Upper lobe of left lung (tissue), 6 donors: ENCODE measurements at places on chromosomes 3 and 15.

- no peaks in the 10 kb centered on the region for H3K36me3 ChIP-seq
- DNase-seq: no peak
- H3K4me1 ChIP-seq: no peaks in the 10 kb centered on the region
- no peaks in the 10 kb centered on the region for H3K27me3 ChIP-seq
- H3K4me3 ChIP-seq: no peak overlapping the region
Measured at GRCh38 chr3:191135175-191135574, 63.9 kb upstream of the OSTN start.

DNA sequence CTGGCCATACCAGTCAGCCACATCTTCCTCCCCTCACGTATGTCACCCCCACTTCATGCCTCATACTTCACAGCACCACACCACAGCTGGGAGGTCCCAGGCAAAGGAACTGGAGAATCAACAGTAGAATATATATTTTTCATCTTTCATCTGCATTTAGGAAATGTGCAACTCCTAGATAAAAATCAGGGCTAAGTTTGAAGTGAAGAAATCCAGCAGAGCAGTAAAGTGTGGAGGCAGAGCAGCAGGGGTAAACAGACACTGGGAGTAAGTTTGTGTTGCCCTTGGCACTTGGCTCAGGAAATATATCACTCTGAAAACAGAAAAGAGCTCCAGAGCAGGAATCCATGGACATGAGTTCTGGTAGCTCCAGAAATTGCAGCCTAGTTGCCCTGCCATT, 2.8 kb upstream of the HERC1 start:
- DNase-seq: no peak
- H3K27ac ChIP-seq: peak overlapping the region; percentile 12
- H3K36me3 ChIP-seq: no peaks in the 10 kb centered on the region

- H3K36me3 ChIP-seq: no peaks in the 10 kb centered on the region
- no peak for DNase-seq
- no peak overlapping the region for H3K4me3 ChIP-seq
Measured at GRCh38 chr3:146712806-146713205, 107.7 kb upstream of the PLSCR5 start.

- no peaks in the 10 kb centered on the region for H3K27me3 ChIP-seq
- H3K4me3 ChIP-seq: no peak overlapping the region
- peaks cover 4% of the 10 kb centered on the region for H3K4me1 ChIP-seq
- no peak overlapping the region for H3K27ac ChIP-seq
Measured at GRCh38 chr3:7504886-7505775, 644.2 kb downstream of the GRM7 start.

- no peaks in the 10 kb centered on the region for H3K36me3 ChIP-seq
- DNase-seq: no peak
- H3K4me3 ChIP-seq: no peak overlapping the region
- H3K27me3 ChIP-seq: no peaks in the 10 kb centered on the region
Measured at GRCh38 chr3:165854696-165855095, 17.5 kb upstream of the BCHE start.

DNA sequence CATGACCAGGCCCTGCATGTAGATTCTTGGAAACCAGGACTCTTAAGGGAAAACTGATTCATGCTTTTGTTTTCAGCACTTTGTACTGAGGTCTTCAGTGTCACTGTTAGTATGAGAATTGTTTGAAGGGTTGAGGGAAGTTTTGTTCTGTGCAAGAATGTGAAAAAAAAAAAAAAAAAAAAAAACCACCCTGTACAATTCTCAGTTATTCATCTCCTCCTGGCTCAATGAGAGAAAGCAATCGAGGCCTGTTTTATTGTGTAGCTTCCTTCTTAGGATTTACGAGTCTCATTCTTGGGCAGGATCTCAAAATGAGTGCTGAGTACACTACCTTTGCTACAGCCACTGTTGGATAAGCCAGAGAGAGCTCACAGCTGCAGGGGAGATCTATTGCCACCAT, 469.5 kb downstream of the CNTN4 start:
- no peaks in the 10 kb centered on the region for H3K4me1 ChIP-seq
- H3K36me3 ChIP-seq: no peaks in the 10 kb centered on the region
- H3K4me3 ChIP-seq: no peak overlapping the region
- DNase-seq: no peak
- no peak overlapping the region for H3K27ac ChIP-seq

DNA sequence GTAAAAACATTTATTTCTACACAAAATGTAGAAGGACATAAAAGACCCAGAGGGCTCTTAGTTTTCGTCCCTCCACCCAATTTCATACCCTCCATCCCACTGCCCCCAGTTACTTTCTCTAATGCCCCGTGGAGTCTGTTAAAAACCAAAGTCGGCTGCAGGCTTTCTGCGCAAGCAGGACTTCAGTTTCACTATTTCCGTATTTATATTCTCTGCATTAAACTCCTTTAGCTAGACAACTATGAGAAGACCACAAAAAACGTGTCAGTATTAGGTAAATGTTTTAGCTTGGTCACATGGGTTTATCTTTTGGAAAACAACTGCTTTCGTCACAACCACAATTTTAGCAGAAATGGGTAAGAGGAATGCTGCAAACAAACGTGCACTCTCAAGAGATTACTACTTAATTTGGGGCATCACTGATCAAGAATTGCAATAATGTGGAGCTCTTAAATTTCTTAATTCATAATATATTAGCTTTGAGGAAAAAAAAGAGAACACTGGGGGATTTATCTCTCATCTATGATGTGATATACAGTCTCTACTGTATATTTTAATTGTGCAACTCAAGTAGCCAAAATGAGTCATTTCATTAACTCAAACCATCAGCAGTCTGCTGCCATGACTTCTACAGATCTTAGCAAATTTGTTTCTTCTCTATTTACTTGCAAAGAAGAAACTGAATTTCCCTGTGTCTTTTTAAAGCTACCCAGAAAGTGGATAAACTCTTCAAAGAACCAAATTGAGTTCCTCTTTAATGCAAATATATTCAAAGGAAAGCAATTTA, 740 bp upstream of the NSMCE3 start:
- peak overlapping the region; percentile 90 for H3K27ac ChIP-seq
- no peak for DNase-seq
- H3K36me3 ChIP-seq: no peaks in the 10 kb centered on the region

DNA sequence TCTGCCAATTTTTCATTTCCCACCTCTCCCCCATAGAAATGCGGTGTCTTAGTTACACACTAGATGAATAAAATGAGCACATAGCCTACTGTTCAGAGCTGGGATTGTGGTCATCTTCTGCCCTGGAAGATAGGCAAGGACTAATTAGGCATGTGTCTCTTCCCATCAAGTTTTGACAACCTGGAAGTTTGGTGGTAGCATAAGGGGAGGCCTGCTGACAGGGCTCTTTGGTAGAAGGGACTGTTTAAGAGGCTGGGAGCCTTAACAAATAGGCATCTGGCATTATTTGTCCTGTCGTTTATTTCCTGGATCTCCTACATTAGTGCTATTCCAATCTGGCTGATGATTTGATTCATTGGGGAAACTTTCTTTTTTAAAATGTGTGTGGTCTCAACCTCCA, 512.3 kb downstream of the ZNF385D start:
- DNase-seq: no peak
- H3K27me3 ChIP-seq: no peaks in the 10 kb centered on the region
- no peaks in the 10 kb centered on the region for H3K36me3 ChIP-seq
- no peaks in the 10 kb centered on the region for H3K4me1 ChIP-seq
- no peak overlapping the region for H3K27ac ChIP-seq
